T-cell (primary cell): ENCODE measurements at places on chromosomes 6 and 20. TPM values are rescaled to one million over a fixed set of nuclear protein-coding genes. Genes with fewer than 3 reads are reported as not detected.

DNA sequence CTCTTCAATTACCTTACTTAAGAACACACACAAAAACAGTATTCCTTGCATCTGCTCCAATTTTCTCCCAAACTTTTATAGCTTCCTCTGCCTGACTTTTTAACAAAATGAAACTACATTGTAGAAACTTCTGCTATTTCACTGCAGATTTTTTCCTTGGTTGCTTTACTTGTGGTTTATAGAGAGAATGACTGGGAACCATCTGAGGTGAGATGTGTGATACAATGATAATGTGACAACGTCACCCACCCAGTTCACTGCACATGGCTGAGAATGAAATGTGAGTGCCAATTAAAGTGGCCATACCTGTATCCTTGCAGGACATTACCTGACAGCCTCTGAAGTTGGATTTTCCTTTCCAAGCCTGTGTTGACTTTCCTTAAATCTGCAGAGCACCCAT is 258.4 kb downstream of the CD83 start:
- no peak for DNase-seq

DNA sequence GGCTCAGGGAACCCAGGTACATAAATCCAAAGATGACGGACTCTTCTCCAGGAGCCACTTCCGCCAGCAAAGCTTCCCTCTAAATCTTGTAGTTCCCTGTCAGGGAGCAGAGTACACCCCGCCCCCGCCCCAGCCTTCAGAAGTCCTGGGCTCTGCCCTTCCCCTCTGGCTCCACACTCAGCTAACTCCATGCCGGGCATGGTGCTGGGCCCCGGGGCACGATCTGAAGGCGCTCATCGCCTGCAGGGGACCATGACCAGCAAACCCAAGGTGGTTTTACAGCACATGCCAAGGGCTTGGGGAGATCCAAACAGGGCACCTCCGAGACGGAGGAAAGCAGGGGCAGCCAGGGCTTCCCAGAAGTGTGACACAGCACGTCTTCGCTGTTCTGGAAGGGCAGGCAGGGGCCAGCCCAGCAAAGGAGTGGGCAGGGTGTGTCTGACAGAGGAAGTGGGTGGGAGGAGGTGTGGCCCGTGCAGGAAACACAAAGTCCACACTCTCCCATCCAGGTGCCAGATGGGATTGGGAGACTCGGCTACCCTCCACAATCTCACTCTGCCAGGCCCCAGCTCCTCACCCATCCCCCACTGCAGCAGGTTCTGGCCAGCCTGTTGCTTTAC is 41.6 kb upstream of the SLC22A2 start:
- DNase-seq = no peak

GRCh38 chr6:156840136-156840535 is 63.0 kb downstream of the ARID1B start:
- DNase-seq = no peak

GRCh38 chr6:34517461-34517881 is 38.7 kb downstream of the SPDEF start:
- no peak for DNase-seq

DNA sequence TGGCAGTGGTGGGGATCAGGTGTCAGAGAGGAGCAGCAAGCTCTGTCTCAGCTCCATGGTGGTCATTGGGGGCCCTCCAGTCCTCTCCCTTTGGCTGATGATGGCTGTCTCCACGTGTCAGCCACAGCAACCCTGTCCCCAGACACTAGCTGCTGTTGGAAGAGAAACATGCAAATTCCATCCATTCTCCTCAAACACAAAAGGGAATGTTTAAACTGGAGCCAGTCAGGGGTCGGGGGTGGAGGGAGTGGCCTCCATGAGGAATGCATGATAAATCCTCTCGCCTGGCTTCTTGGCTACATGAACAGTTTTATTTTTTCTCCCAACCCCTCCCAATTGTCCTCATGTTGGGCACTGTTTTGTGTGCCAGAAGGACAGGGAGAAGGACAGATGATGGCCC is 86.4 kb downstream of the EDN3 start:
- DNase-seq = no peak

DNA sequence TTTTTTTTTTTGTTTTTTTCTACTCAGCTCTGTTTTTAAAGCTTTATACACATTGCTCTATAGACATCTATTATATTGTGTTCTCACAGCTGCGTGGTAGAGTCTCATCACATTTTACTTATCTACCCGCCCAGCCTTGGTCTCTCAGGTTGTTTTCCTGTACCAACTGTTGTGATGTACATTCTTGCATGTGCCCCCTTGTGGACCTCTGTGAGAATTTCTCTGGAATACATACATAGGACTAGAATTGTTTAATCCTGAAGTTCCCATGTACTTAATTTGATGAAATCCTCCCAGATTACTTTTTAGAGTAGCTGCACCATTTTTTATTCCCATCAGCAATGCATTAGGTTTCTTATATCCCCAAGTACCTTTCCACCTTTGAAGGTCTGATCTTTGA is 40.4 kb upstream of the TINAG start:
- DNase-seq = no peak

DNA sequence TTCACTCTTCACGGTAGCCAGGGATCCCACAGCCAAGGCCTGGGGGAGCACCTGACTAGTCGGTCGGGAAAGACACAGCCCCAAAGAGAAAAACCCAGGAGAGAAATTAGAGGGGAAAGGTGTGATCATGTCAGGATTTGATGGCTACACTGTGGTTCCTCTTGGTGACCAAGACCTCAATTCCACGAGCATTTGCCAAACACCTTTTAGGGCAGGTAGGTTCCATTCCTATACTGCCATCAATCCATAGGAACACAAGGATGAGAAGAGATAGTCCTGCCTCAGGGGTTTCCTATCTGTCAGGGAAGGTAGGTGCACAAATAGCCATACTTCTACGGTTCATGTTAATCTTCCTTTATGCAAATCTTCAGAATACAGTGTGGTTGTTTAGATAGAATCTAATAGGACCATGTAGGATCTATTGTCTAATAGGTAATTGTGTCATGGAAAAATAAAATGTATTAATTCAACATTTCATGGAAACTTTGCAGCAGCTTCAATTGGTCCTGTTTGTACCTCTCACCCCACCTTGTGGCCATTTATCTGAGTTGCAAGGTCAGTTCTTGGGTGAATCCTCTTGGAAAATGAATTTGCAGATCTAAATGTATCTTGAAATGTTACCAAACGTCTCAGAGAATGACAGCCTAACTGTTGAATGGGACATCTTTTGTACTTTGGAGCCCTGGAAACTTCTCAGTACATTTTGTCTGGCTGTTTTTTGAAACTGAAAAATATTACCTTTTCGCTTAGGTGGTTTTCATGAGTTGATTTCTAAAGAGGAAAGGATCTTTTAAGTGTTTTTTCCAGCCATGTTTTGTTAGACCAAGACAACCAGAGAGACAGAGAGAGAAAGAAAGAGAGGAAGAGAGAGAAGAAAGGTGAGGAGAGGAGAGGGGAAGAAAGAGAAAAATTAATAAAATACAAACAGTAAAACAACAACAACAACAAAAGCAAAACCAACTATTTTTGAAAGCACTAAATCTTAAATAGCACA is 33.7 kb upstream of the IYD start:
- no peak for DNase-seq

DNA sequence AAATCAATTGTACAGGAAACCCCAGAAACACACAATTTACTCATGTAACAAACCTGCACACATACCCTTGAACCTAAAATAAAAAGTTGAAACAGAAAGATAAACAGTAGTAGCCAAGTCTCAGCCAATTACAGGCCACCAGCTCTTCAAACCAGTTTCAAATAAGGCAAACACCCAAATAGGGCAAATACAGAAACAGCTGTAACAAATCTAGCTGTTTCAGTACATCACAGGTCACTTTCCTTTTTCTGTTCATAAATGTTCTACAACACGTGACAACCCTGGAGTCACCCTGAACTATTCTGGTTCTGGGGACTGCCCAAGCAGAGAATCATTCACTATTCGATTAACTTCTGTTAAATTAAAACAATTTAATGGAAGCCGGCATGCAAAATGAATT is 329.0 kb downstream of the GJA1 start:
- no peak for DNase-seq

GRCh38 chr6:13702809-13703302 is 8.8 kb downstream of the RANBP9 start:
- DNase-seq = no peak

- no peak for DNase-seq
Measured at GRCh38 chr6:80605165-80605989, 498.9 kb downstream of the BCKDHB start.

GRCh38 chr6:122754191-122754731 is 25.3 kb upstream of the FABP7 start:
- DNase-seq = no peak

- DNase-seq = no peak
Measured at GRCh38 chr6:127997496-127998164, 96.8 kb upstream of the THEMIS start.

GRCh38 chr6:142398353-142398752 is 96.5 kb downstream of the ADGRG6 start:
- DNase-seq = no peak

GRCh38 chr20:62550087-62550632 is 74.4 kb upstream of the GATA5 start:
- no peak for DNase-seq

DNA sequence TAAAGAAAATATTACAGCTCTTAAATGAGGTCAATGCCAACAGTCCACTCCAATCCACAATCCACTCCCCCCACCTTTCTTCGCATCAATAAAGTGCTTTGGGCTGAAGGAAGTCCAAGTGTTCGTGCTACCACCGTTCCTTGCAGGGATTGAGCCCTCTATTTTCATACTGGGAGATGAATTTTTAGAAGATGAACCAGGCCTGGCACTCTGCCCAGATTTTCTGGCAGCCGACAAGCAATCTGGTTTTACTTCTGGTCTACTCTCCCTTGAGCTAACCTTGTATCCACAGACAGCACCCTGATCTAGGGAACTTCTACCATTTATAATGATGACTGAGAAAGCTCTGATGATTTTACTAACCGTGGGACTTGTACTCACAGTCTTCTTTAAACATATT is 72.3 kb downstream of the BTBD9 start:
- DNase-seq = no peak

- DNase-seq = no peak
Measured at GRCh38 chr6:148616841-148617240, 130.0 kb upstream of the UST start.

DNA sequence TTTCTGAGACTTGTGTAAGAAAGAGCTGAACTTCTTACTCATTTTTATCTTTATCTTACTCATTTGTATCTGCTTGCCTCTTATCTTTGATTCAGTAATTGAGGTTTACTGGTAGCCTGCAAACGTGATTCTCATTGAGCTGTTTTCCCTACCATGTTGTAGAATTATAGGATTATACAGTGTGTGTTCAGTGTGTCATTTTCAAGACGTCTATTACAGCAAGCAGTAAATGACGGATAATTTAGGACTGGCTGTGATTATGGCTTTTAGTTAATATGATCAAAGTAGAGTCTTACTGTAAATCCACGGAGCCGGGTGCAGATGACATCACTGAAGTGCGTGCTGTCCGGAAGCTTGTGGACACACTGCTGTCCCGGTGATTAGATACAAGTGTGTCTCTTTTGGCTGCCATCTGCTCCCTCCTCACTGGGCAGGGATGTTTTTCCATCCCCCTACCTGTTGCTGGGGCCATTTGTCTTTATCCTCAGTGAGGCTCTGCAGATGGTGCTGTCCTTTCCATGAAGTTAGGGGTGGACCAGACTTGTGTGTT is 6.0 kb downstream of the NELFCD start:
- DNase-seq = no peak

DNA sequence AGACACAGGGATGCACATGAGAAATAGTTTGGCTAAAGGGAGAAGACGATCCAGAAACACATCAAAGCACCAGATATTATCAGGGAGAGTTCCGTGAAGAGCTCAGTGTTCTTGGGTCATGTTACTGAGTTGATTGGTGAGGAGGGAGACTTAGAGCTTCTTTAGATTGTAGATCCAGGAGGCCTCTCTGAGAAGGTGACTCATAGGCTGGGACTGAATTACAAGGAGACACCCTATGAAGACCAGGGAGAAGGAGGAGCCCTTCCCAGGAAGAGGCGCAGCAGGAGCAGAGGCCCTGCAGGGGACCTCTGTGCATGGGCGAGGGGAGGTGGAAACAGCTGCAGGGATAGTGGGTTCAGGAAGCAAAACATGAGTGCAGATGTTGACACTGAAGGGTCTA is 196.5 kb downstream of the SLC24A3 start:
- no peak for DNase-seq

DNA sequence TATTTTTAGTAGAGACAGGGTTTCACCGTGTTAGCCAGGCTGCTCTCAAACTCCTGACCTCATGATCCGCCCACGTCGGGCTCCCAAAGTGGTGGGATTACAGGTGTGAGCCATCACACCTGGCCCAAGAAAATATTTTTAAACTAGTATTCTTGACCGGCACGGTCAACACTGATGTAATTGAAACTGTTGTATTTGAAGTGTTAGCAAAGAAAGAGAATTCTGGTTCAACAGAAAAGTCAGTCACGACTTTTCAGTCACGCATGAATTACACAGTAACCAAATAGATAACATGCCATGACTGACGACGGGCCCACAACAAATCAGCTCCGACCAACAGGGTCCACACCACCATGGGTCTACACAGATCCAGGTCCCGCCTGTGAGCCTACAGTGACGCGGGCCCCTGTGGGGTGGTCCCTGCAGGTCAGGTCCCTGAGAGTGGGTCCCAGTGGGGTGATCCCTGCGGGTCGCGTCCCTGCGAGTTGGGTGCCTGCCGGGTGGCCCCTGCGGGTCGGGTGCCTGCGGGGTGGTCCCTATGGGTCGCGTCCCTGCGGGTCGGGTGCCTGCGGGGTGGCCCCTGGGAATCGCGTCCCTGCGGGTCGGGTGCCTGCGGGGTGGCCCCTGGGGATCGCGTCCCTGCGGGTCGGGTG is 1.0 kb downstream of the GMEB2 start:
- no peak for DNase-seq

The C20orf141 gene
- total RNA-seq = not detected

The SIM1 gene
- total RNA-seq = not detected

The VIP gene
- total RNA-seq = not detected

The IL17F gene
- total RNA-seq = not detected

The LRFN2 gene
- 0.12 TPM for total RNA-seq

The CDSN gene
- not detected for total RNA-seq

The CFAP61 gene
- not detected for total RNA-seq

The TAAR1 gene
- total RNA-seq = not detected

The PACRG gene
- total RNA-seq = 0.20 TPM

The LY6G6F gene
- not detected for total RNA-seq

The CST2 gene
- total RNA-seq = not detected

The COL21A1 gene
- total RNA-seq = not detected

The TSPO2 gene
- total RNA-seq = not detected

The TINAG gene
- total RNA-seq = not detected
